H7 (cell line): ENCODE measurements at places on chromosomes 11 and 22. TPM values are rescaled to one million over a fixed set of nuclear protein-coding genes. Genes with fewer than 3 reads are reported as not detected.

The F2 gene
- 0.33 TPM in 1 of 2 replicates, not detected in the other for total RNA-seq

The C1QTNF4 gene
- total RNA-seq, result 5.0 and 5.2 TPM in 2 replicates

The SPON1 gene
- total RNA-seq, result 3.9 and 4.6 TPM in 2 replicates

The TRIM6 gene
- total RNA-seq, result 27.4 and 40.6 TPM in 2 replicates

The OR4A16 gene
- total RNA-seq, result not detected in 2 replicates

The SPI1 gene
- 0.42 and 0.81 TPM in 2 replicates for total RNA-seq

The COX8A gene
- 836 and 1,175 TPM in 2 replicates for total RNA-seq

The A4GALT gene
- total RNA-seq, result 7.6 and 9.6 TPM in 2 replicates

The ELF5 gene
- total RNA-seq, result not detected in 2 replicates

The OR5A1 gene
- total RNA-seq, result not detected in 2 replicates

The ESRRA gene
- 80.5 and 94.8 TPM in 2 replicates for total RNA-seq

The THOC5 gene
- total RNA-seq, result 35.7 and 58.1 TPM in 2 replicates

The SMC1B gene
- total RNA-seq, result 0.07 TPM in 1 of 2 replicates, not detected in the other

The ANO1 gene
- 1.1 and 2.3 TPM in 2 replicates for total RNA-seq

The APBB1 gene
- total RNA-seq, result 42.5 and 57.2 TPM in 2 replicates

The CD3G gene
- not detected in 2 replicates for total RNA-seq

The TRPC6 gene
- total RNA-seq, result 1.4 and 2.1 TPM in 2 replicates

The POLR3H gene
- total RNA-seq, result 8.5 and 9.5 TPM in 2 replicates
